NCI-H226 (cell line): ENCODE measurements at places on chromosomes 4 and X.
A peak's percentile ranks its signal among the peaks of the same experiment; 100 is the strongest.

- DNase-seq, result no peak
Measured at GRCh38 chrX:102029026-102029425, 96.5 kb upstream of the TCEAL2 start.

DNA sequence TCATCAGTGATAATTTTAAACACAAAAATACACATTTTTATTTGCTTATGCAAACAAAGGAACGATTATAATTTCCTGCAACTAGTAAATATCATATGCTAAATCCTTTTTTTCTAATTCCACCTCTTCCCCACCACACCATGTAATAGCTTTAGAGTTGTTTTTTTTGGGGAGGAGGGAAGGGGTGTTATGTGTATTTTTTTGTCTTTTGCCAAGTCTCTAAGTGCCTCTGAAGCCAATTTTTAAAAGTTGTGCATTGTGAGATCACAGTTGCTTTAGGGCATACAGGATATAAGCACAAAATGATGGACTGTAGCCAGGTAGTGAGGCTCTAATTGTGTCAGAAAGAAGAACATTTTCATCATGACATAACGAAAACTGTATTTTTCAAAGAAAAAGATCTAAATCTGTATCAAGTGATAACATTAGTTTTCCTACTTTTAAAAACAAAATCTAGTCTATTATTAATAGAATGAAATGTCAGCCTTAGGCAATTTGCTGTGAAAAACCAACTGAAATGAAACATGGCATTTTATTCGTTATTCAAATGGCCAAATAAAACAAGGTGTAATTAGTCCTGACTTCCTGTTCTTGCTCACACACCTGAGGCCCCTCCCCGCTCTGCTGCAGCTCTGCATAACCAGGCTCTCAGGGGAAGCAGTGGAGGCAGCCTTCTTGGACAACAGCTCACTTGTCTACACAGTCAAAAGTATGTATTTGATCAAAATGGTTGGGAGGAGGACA is 157.4 kb downstream of the PALLD start:
- DNase-seq, result no peak

DNA sequence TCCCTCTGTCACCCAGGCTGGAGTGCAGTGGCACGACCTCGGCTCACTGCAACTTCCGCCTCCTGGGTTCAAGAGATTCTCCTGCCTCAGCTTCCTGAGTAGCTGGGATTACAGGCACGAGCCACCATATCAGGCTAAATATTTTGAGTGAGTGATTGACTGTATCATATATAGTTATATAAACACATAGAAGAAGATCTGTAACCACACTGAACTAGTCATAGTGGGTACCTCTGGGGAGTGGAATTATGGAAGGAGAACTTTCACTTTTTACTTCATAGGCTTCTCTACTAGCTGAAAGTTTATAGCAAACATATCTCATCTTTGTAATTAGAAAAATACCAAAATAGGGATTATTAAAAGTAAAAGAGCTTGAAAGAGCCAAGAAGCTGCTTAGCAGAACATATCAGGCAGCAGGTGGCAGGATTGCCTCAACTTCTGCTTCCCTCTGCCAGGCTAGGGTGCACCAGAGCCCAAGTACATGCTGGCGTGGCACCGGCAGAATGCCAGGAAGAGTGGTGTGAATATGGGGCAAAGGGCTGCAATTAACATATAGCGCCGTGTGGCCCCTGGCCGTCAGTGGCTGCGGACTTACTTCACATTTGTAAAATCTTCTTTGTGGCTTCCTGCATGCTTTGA is 39.5 kb upstream of the CD40LG start:
- no peak for DNase-seq

- peak; percentile 88 for DNase-seq
Measured at GRCh38 chr4:183182873-183183725, 84.0 kb downstream of the WWC2 start.

DNA sequence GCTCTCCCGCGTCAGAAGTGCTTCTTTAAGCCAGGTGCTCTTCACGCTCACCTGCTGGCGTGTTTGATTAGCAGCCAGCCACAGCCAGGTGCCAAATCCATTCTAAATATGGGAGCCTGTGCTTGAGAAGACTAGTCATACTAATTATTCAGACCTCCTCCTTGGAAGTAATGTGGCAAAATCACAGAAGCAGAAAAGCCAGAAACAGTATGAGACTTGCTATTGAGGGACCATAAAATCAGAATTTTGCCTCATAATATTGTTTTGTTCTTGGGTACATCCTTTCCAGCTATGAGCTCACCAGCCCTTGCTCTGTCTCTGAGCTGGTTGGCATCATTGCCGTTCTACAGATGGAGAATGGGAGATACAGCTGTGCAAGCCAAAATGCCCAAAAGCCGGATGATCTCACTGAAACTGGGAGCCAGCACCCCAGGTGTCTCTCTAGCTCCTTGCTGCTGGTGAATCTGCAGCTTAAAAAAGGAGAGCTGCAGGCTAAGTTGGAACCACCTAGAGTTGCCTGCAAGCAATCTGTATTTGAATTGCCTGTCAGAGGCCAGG is 205.4 kb downstream of the SHROOM3 start:
- DNase-seq, result no peak
